ENCODE measurements at places on chromosomes 16 and 17.

GRCh38 chr16:23015580-23015979, 133.7 kb downstream of the USP31 start:
- DNase-seq = no peak

DNA sequence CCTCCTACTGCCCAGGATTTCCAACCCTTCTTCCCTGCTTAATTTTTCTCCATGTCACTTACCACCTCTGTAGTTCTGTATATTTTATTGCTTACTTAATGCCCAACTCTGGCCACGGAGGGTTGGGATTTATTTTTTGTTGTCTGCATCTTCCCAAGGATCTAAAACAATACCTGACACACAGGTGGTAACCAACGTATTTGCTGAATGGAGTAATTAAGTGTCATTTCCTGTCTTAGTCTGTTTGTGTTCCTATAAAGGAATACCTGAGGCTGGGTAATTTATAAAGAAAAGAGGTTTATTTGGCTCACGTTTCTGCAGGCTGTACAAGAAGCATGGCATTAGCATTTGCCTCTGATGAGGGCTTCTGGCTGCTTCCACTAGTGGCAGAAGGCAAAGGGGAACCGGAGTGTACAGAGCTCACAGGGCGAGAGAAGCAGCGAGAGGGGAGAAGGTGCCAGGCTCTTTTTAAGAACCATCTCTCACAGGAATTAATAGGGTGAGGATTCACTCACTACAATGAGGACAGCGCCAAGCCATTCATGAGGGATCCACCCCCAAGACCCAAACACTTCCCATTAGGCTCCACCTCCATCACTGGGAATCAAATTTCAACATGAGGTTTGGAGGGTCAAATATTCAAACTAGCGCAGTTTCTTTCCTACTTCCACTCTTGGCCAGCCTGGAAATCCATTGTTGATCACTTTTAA, 44.8 kb downstream of the ERN1 start:
- DNase-seq = no peak

GRCh38 chr16:75198135-75198600, 8.8 kb downstream of the CTRB2 start:
- no peak for DNase-seq

DNA sequence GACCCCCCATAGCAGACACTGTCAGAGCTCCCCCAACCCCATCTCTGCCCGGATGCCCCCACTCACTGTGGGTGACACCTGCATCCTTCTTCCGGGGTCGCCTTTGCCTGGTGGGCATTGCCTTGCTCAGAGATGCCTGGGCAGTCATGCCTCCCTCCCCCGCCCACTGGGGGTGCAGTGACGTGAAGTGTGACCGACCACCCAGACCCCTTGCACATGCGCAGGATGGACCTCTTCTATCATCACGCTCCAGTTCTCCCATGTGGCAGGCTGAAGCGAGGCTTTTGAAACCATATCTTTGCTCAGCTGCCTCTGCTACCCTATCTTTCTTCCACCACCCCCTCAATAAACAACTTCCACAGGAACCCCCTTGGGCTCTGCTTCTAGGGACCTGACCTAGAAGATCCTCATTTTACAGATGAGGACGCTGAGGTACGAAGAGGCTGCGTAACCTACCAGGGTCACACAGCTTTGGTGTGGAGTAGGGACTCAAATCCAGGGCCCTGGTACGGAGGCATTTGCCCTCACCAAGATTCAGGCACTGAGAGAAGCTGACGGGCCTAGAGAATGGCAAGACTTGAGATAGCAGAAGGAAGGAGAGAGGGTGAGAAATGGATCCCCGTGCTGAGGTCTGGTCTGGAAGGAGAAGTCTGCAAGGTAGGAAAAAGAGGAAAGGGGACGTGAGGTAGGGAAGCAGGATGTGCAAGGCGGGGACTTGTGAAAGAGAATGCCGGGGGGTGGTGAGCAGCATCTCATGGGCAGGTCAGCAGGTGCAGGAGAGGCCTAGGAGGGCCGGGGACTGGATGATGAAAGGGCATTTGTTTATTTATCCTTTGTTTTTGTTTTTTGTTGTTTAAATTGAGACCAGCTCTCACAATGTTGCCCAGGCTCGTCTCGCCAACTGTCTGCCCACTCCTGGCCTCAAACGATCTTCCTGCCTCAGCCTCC, 14.4 kb downstream of the NLRC5 start:
- DNase-seq = no peak

DNA sequence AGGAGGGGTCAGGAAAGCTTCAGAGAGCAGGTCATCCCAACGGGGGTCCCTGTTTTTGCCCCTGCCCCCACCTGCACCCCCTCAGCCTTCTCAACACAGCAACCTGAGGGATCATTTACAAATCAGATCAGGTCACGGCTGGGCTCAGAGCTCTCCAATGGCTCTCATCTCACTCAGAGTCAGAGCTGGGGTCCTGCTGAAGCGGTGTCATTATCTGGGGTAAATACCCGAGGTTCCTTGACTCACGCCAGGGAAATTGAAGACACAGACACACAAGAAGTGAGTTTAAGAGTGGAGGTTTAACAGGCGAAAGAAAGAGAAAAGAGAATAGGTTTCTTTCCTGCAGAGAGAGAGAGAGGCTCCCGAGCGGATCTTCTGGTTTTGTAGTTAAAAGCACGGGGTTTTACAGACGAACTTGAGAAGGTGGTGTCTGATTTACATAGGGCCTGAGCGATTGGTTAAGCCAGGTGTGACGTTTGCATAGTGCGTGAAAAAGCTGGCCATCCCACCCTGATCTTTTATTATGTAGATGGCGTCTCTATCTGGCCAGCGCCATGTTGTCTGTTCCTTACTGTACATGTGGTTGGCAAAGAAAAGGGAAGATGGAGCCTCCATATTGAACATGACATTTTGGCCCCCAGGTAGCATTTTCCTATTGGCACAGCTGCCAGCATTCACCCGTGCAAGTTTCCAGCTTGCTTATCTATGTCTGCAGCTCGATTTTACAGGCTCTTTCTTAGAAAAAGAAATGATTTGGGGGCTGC, 51.4 kb downstream of the WSB1 start:
- DNase-seq = no peak

DNA sequence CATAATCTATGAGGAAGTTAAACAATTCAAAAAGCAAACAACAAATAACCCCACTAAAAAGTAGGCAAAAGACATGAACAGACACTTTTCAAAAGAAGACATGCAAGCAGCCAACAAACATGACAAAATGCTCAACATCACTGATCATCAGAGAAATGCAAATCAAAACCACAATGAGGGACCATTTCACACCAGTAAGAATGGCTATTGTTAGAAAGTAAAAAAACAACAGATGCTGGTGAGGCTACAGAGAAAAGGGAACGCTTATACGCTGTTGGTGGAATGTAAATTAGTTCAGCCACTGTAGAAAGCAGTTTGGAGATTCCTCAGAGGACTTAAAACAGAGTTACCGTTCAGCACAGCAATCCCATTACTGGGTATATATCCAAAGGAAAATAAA, 24.4 kb downstream of the TNFRSF13B start:
- DNase-seq = no peak

GRCh38 chr16:74556375-74556922, 50.5 kb downstream of the GLG1 start:
- DNase-seq = no peak

- no peak for DNase-seq
These were observed 12.4 kb downstream of the AMZ2 start for GRCh38 chr17:68260051-68260762.

GRCh38 chr17:6177941-6178694, 107.9 kb downstream of the WSCD1 start:
- no peak for DNase-seq

GRCh38 chr17:38572669-38573365, 32.9 kb downstream of the SRCIN1 start:
- no peak for DNase-seq

DNA sequence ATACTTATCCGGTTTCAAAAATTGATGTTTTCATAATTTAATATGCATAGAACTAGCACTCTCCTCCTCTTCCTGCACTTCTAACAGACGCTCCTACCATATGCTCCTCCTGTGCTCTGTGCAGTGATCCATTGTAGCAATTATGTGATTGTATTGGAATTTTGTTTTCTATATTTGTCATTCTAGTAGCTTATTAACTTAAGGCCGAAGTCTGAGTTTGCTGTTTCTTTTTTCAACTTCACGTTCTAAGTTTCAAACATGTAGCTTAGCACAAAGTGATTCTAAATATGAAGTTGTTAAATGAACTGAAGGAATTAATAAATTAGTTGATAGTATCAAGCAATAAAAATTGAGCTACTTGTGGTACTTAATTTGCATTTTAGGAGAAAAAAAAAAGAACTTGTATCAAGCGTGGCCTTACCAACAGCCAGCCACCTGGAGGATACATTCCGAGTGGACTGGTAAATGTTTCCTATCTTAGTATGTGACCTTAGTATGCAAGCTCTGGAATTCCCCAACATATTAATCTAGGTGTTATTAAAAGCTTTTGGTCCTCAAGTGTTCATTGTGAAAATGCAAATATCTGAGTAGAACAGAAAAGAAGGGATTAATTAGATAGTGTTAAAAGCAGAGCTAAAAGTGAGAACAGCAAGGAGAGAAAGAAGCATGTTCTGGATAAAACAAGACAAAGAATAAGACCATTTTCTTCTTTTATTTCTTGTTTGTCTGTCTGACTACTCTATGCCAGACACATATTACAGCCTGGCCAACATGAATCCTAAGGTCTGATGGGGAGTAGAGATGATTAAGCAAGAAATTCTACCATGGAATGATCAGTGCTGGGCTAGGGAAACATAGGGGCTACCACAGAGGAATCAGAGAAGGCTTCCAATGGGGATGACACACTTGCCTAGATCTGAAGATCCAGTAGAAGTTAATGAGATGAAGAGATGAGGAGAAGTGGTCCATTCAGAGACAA, 290.4 kb upstream of the MON1B start:
- no peak for DNase-seq

DNA sequence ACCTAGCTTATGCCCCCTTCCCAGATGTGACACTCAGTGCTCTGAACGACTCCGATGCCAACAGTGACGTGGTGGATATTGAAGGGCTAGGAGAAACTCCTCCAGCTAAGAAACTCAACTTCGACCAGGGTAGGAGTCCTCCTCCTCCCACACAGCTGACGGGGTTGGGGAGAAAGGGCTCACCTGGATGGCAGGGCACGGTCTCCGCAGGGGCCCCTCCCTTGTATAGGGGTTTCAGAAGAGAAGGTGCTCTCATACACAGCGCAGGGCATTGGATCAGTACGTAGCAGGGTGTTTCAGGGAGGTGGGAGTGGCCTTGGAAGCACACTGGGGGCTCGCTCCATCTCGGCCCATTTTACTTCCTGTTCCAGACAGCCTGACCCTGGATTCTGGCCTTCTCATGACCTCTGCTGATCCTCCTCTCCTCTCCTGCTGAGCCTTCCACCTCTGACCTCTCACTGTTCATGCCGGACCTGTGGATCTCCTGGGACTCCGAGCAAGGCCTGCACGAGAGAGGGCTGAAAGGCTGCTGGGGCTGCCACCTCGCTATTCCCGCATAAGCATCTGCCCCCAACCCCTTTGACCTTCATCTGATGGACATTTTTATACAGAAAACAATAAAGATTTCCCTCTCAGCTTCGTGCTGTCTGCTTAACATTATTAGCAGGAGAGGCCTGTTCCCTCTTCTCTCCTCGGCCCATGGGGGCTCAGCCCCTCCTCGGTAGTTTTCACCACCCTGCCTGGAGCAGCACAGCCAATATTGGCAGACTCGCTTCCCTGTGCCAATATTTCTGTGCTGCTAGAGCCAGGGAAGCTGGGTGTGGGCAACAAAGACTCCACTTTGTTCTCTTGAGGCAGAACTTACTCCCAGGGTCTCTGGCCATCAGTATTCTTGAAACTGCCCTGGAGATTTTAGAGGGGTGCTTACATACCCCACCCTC, 4.7 kb downstream of the RNASEK start:
- no peak for DNase-seq

GRCh38 chr16:88899901-88900661, 33.6 kb upstream of the PABPN1L start:
- no peak for DNase-seq

Measured in stimulated activated CD4-positive, alpha-beta T cell treated with anti-CD3 and anti-CD28 coated beads, Interleukin-15, amount 100 ng/mL, for 24 hours (primary cell).